NCI-H1105 treated with DMSO at 0.1 percent for 48 hours (cell line): ENCODE measurements at places on chromosomes 1 and 21.

GRCh38 chr21:37623183-37623582 is 256.6 kb downstream of the DYRK1A start:
- no peak for DNase-seq

DNA sequence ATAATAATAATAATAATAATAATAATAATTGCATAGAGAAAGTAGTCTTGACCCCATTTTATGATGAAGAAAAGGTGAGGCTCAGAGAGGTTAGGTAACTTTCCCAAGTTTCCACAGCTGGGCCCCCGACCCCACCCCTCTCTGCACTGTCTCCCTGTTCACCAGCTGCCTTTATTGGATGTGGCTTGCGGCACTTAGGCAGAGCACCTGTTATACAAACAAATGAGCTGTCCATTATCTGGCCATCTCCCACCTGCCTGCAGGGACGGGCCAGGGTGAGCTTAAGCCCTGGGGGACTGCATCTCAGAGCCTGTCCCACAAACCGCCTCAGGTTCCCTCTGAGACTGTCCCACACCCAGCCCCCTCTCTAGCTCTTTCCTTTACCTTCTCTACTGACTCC is 10.1 kb upstream of the EFNA1 start:
- no peak for DNase-seq

DNA sequence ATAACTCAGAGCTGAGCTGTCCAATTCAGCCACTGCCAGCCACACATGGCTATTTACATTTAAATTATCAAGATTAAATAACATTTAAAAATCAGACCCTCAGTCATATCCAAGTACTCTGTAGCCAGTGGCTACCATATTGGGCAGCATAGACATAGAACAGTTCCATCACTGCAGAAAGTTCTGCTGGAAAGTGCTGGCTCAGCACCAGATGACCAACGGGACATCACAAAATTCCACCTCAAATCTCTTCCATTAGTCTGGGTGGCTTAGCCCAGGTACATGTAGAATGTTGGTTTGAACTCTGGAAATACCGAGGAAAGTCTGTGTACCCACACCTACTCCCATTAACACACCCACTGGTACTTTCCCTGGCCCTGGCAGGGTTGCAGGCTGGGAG is 129.3 kb downstream of the ZSCAN20 start:
- DNase-seq: no peak

GRCh38 chr1:48680411-48681035 is 96.2 kb downstream of the BEND5 start:
- no peak for DNase-seq

GRCh38 chr1:84889437-84889836 is 3.6 kb downstream of the LPAR3 start:
- DNase-seq: no peak

DNA sequence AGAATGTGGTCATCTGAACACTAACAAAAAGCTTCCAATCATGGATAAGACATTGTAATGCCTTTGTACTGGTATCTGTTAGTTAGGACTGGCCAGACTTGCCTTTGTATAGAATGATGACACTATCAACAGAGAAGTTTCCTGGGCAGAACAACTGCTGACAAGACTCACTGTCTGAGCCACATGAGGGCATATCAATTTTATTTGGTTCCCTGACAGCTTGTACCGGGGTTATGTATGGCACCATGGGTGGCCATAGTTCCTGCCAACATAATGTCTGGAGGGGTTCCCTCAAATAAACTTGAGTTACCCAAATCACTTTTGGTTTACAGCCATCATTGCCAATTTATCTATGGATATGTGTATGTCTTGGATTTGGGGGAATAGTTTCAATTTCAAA is 13.6 kb upstream of the H3-3A start:
- DNase-seq: no peak

- no peak for DNase-seq
Measured at GRCh38 chr1:36207339-36207738, 16.9 kb upstream of the THRAP3 start.

DNA sequence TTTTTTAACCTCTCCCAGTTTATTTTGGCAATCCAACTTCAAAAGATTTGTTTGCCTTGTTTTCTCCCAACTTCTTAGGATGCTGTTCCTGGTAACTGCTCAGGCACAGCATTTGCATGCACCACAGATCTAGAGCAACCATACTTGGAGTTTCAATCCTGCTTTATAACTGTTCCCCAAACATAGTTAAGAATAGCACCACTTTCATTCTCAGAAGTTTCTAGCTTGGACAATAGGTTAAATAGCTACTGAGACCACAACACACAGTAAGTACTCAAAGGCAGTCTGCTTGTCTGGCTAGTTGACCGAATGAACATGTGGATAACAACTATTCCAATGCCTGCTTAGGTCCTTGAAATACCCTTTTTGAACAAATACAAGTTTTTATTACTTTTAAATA is 76.8 kb downstream of the FOXJ3 start:
- DNase-seq: no peak

DNA sequence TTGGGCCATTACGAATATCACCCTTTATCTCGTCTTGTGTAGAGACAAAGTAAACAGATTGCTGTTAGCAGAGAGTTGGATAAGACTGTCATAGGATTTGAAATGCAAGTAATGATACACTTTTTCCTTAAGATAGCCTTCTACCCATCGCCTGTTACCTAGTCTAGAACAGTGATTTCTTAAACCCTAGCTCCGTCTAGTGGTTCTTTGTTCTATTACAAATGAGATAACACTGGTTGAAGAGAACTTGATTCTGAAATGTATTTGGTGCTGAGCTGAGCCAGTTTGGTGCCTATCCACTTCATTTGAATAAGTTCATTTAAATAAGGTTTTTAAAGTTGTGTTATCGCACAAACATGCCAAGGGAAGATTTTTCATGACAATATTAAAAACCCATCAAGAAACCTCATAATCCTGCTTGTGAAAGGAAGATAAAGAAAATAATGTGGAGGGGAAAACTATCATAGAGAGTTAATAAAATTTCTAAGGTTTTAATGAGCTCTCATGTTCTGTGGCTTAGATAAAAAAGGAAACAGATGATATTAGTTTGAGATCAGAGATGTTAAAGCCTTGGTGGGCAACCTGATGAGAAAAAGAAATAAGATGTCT is 1.5 kb upstream of the KCNH1 start:
- peak; percentile 53 for DNase-seq

DNA sequence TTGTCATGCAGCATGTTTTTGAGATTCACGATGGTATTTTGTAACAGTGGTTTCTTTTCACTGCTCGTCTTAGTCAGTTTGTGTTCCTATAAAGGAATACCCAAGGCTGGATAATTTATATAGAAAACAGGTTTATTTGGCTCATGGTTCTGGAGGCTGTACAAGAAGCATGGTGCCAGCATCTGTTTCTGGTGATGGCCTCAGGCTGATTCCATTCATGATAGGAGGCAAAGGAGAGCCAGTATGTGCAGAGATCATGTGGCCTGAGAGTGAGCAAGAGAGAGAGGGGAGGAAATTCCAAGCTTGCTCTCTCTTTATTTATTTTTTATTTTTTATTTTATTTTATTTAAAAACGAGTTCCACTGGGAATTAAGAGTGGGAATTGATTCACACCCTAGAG is 2.0 kb upstream of the C21orf91 start:
- no peak for DNase-seq

DNA sequence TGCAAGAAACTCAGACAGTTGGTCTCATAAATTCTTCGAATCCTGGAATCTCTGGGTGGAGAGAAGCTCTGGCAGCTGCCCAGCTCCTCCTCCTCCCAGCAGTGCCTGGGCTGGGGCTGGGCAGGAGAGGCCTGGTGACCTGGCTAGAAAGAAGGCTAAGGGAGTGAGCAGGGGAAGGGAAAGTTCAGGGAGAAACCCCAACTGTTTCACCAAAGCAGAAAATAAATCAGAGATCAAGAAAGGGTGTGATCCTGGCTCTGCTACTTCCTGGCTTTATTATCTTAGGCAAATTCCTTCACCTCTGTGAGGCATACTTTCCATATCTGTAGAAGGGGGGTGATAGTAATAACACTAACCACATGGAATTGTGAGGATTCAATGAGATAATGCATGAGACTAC is 8.8 kb upstream of the COL16A1 start:
- no peak for DNase-seq

DNA sequence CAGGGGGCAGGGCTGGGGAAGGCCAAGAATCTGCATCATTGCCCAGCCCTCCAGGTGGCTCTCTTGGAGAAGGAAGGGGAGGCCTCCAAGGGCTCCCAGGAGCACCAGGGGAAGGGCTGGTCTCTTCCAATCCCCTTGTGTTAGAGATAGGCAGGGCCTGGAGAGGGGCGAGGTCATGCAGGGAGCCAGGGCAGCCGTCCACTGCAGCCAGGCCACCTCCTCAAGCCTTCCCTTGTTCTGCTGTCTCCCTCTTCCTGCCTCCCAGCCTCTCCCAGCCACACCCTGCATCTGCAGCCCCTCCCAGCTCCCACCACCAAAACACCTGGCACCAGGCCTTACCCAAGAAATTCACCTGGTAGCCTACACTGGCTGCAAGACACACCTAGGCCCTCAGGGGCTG is 105.3 kb upstream of the IFFO2 start:
- DNase-seq: no peak

DNA sequence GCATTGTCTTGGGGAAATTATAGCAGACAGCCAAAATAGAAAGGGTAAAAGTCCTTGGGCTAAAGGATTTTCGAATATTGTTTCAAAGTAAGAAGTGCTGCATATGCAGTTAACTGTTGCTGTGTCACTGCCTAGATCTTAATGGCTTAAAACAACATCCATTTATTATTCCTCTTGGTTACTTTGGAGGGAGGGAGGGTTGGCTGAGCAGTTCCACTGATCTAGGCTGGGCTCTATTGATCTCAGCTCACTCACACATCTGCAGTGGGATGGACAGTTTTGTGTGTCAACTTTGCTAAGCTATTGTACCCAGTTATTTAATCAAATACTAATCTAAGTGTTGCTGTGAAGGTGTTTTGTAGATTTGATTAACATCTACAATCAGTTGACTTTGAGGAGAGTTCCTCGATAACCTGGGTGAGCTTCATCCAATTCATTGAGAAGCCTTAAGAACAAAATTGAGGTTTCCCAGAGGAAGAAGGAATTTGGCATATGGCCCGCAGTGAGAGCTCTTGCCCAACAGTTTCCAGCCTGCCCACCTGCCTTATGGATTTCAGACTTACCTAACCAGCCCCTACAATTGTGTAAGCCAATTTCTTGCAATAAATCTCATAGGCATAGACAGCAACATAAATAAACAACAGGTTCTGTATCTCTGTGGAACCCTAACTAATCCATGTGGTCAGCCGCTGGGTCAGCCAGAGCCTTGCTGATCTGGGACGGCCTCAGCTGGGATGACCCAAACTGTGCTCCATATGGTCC is 187.3 kb downstream of the AK5 start:
- no peak for DNase-seq

GRCh38 chr1:76713535-76713934 is 153.7 kb upstream of the ST6GALNAC5 start:
- DNase-seq: peak; percentile 61

DNA sequence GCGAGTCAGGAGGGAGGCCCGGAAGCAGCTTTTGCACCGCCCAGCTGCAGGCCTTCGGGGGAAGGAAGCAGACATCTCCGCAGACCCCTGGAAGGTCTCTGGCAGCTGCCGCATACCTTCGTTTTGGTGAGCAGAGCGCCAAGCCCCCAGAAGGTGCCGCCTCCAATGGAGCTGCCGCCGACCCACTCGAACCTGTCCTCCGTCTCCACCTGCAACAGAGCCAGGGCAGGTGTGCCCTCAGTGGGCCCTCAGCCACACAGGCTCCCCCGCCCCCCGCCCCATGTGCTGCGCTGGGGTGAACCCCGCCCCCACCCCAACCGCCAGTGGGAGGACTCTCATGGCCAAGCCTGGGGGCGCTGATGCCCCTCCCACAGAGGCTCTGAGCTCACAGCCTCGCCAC is 6.2 kb downstream of the PANK4 start:
- no peak for DNase-seq

GRCh38 chr1:23646091-23646490 is 45.5 kb upstream of the RPL11 start:
- DNase-seq: no peak

DNA sequence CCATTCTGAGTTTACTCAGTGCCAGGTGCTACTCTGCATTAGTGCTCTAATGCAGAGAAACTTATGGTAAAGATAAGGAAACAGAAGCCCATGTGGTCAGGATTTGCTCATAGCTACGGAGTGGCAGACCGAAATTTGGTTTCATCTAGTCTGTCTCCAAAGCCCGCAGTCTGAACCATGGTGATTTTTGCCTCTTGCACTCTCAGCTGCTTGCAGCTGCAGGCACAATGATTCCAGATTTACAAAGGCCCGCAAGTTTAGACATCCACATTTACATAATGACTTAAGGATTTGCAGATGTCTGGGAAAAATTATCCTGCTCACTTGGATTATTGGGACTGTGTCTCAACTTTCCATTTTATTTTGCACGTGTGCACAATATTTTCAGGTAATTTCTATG is 161.3 kb upstream of the KCNJ6 start:
- no peak for DNase-seq

DNA sequence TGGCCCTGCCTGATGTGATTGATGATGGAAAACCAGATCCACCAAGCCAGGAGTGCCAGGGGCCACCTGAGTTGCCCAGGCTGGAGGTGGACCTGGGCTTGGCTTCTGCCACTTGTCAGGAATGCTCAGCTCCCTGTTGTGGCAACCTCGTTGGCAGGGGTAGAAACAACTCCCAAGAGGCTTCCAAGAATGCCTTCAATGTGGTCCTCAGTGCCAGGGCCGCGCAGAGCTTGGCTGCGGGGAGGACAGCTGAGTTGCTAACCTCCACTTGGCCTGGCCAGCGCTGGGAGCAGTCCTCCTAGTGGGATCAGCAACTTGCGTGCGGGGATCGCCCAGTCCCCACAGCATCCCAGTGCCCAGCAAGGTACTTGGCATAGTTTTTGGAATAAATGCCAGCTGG is 9.0 kb downstream of the MYOM3 start:
- DNase-seq: no peak

GRCh38 chr1:230146709-230147108 is 79.7 kb downstream of the GALNT2 start:
- no peak for DNase-seq

- no peak for DNase-seq
Measured at GRCh38 chr1:243336163-243336562, 80.3 kb downstream of the SDCCAG8 start.

- no peak for DNase-seq
Measured at GRCh38 chr21:44933199-44933917, 6.5 kb upstream of the SLX9 start.

DNA sequence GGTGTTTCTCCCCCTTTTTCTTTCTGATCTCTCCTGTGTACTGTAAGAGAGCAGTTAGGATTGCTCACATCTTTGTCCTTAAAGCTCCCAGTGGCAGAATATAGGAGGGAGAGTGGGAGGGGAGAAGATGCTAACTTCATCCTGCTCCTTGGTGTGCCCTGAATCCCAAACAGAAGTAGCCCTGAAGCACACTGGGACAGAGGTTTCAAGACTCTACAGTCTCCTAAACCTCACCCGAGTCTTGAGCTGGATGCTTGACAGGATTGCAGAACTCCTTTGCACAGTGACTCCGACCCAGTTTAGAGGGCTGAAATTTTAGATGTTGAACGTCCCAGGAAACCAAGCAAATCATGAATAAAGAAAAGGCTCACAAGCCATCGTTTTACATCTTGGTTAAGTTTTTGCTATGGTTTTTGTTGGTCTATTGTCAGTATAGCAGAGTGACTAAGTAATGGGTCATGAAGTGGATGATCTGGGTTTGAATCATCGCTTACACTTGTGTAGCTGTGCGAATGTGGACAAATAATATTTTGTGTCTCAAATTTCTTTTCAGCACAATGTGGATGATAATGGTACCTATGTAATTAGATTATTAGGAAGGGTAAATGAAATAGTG is 37.5 kb downstream of the XCL2 start:
- DNase-seq: no peak
